ENCODE measurements at places on chromosomes 2 and 18.

- peak; percentile 9 for DNase-seq
Observed at GRCh38 chr2:38734299-38735058, 16.7 kb downstream of the SRSF7 start.

- DNase-seq: no peak
Observed at GRCh38 chr2:63735263-63735662, 106.4 kb upstream of the UGP2 start.

DNA sequence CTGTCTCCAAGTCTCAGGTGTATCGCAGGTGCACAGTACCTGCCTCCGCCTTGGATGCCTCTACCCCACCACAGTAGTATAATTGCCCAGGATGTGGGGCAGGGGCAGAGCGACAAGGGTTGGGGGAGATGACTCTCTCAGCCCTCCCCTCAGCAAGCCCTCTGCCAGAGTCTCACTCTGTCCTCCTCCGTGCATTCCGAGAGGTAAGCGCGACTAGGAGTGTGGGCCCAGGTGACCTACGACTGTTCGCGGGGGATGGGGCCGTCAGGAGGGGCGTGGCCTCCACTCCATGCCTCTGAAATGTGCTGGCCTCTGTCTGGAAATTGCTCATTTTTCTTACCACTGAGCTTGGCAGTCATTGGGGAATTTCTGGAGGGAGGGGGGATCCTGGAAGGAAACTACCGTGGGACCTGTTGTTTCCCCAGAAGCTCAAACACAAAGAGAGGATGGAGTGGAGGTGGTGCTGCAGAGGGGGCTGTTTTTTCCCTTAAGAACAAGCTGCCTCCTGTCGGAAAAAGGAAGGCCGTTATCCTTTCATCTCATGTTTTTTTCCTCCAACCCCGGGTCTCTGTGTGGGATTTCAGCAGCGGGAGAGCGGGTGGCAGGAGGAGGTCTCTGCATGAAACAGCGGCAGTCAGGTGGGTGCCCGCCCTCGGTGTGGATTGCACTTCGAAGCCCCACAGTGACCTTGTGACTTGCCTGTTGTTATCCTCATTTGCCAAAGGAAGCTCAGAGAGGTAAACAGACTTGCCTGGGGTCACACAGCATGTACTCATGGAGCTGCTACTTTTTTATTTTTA, 13.0 kb upstream of the RALB start:
- no peak for DNase-seq

DNA sequence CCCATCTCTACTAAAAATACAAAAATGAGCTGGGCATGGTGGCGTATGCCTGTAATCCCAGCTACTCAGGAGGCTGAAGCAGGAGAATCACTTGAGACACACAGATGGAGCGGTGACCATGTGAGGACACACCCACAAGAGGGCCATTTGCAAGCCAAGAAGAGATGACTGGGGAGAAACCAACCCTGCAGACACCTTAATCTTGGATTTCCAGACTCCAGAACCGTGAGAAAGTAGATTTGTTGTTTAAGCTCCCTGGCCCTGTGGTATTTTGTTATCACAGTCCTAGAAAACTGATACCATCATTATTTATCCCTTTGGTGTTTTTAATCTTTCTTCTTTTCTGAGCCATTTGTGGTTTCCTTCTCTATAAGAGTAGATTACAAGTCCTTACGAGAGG, 88.6 kb upstream of the ID2 start:
- DNase-seq: no peak

DNA sequence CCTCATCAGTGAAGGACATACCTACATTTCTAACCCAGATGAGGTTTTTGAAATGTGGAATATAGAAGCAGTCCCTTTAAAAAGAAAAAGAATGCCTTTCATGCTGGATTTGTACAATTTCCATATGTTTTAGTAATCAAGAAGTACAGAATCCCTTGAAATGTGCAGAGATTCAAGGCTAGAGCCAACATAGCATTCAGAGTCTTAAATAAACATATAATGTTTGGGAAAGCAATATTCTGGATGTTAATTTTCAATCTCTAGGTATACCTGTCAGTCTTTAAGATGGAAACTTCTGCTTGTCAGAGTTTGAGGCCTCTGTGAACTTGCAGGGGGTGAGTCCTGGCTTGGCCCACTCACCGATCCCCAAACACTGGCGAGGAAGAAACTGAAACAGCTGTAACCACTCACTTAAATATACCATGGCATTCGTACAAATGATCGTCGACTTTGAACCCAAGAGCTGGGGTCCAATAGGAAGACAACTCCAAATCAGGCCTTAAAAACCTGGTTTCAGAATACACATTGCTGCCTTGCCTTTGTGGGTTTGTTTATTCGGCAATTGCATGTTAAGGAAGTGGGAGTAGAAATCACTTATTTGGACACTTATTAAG, 132.8 kb upstream of the NCK2 start:
- DNase-seq: peak; percentile 67

GRCh38 chr2:84940088-84940470, 30.9 kb upstream of the KCMF1 start:
- no peak for DNase-seq

DNA sequence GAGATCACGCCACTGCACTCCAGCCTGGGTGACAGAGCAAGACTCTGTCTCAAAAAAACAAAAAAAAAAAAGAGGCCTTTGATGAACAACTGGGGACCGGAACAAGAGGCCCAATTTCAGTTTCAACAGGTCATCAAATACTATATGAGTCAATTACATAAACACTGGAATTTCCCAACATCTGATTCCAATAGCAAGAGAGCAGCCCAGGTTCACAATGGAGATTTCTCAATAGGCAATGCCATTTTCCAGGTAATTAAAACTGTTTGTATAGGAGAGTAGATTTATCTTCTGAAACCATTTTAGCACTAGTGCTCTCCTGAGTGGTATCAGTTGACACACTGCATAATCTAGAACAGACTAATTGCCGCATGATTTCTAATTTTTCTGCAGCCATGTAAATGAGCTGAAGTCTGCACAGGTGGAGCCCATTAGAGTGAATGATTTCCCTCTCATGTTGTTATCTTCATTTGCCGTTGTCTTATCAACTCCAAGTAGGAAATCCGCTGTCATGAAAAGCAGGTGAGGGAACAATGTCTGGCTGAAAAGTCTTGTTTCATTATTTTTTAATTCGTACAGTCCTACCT, 264.1 kb upstream of the MEIS1 start:
- DNase-seq: no peak

- no peak for DNase-seq
Observed at GRCh38 chr2:52135235-52135634, 1103.3 kb upstream of the NRXN1 start.

GRCh38 chr2:166627893-166628292, 133.8 kb upstream of the SCN7A start:
- DNase-seq: no peak

- DNase-seq: no peak
Observed at GRCh38 chr2:104850361-104851290, 3.3 kb upstream of the POU3F3 start.

GRCh38 chr18:12668041-12668440, 10.1 kb upstream of the SPIRE1 start:
- DNase-seq: no peak

GRCh38 chr18:53937037-53937436, 287.4 kb downstream of the MBD2 start:
- no peak for DNase-seq

GRCh38 chr18:30639361-30639760, 403.2 kb downstream of the DSC3 start:
- no peak for DNase-seq
